ENCODE measurements at places on chromosomes 2 and 18.

DNA sequence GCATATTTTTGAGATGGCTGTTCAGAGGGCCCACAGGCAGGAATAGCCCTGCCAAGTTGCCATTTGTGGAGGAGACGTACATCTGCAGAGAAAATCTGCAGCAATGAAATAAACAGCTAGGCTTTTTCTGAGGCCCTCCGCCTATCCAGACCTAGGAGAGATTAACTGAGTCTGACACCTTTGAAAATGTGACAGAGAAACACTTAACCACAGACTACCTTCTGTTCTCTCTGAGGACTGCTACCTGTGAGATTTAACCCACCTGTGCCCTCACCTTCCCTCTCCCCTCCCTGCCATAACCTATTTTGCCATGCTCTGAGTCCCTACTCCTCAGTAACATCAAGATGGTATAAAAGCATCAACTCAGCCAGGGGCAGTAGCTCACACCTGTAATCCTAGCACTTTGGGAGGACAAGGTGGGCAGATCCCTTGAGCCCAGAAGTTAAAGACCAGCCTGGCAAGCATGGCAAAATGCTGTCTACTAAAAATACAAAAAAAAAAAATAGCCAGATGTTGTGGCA lies 160.3 kb downstream of the TGIF1 start:
- DNase-seq = no peak

- no peak for DNase-seq
Observed at GRCh38 chr2:178895171-178895570, 87.9 kb upstream of the TTN start.

DNA sequence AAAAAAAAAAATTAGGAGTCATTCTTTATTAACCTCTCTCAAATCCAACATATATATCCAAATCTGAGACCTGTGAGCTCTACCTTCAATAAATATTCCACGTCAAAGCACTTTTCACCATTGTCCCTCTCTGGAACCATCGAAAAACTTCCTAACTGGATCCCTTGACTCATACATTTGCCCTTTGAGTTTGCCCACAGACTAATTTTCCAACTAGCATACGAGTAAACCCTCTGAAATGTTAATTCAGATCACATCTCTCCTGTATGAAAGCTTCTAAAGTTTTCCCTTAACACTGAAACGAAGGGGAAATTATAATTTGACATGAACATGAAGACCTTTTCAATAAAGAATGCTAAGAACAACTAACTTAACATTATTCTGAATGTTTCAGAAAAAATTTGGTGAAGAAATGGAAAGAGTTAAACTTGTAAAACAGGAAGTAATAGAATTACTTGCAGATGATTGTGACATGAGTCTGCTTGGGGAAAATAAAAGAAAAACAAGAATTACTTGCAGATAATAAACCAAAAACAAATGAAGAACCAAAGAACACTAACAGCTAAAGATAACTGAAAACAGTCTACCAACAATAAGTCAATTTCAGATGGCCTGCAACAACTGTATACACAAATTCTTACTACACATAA lies 110.6 kb downstream of the C2orf74 start:
- DNase-seq = no peak

GRCh38 chr2:120791962-120792297 lies 56.3 kb downstream of the GLI2 start:
- no peak for DNase-seq

DNA sequence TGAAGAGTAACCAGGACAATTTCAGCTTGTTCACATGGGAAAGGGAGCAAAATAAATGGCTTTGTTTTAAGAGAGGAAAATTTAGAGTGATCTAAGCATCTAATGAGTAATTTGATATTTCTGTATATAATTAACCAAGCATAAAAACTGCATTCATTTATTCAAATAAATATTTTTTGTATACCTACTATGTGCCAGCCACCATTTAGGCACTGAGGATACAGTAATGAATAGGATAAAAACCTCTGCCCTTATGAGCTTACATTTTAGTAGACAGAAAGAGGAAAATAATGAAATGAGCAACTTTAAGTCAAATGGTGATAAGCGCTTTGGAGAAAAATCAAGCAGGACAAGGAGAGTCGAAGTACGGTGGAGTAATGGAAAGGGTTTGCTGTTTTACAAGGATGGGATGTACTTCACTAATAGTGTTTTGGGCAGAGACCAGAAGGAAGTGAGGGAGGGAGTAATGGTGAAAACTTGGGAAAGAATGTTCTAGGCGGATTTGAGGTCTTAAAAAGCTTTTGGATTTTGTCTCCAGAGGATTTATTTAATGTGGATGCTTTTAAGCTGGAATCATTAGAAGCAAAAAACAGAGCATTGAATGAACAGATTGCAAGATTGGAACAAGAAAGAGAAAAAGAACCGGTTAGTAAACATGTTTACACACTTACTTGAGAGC lies 17.4 kb downstream of the NDC80 start:
- no peak for DNase-seq

DNA sequence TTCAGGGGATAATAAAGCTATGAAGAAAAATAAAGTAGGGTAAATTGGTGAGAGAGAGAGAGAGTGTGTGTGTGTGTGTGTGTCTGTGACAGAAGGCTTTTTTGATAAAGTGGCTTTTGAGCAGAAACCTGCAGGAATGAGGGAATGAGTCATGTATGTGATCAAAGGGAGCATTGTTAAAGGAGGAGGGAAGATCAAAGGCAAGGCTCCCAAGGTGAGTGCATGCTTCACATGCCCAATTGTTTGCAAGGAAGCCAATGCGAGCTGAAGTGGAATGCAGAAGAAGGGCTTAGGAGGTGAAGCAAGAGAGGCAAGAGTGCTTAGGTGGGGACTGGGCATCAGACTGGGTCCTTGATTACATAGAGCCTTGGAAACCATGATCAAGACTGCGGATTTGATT lies 96.8 kb downstream of the DNAH6 start:
- no peak for DNase-seq

DNA sequence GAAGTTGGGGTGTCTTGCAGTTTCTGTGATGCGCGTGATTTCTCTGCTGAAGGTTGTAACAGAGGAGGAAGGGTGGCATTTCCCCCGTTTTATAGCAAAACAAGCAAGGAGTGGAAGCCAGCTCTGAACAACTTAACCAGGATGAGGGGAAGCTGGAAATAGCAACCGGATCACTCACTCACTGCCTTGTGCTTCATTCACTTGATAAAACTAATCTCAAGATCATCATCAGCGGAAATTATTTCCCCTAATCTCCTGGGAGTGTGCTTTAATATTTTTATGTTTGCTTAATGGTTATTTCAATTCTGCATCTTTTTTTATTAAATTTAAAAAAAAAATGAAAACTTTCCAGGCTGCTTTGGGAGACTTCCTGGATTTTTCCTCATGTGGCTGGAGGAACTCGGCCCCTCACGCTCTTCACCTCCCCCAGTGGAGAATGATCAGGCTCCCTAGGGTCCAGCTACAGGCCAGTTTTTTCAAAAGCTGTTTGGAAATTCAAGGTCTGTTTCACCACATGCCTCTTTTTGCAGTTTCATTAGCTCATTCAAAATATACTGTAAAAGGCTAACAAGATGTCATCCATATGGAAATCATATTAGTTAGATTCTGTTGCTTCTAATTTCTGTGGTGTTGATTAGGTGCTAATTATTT lies 31.7 kb downstream of the CABLES1 start:
- no peak for DNase-seq

GRCh38 chr18:75517286-75517685 lies 89.8 kb upstream of the SMIM21 start:
- no peak for DNase-seq

- no peak for DNase-seq
Observed at GRCh38 chr2:165655661-165656060, 138.4 kb downstream of the GALNT3 start.

DNA sequence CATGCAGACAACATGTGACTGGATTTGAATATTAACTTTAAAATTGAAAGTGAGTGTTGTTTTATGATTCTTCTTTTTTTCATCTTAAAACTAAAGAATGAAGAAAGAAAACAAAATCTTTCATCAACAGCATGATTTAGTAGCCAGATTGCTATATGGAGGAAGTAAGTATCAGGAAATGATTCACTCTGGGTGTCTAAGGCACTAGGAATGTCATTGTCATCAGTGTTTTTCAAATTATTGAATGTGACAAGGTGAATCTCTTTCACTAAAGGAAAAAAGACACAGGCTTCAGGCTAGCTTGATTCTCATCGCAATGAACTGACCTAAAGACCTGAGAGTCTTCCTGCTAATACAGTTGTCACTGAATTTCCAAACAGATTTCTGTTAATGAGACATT lies 430.1 kb downstream of the FBXO15 start:
- DNase-seq = no peak

DNA sequence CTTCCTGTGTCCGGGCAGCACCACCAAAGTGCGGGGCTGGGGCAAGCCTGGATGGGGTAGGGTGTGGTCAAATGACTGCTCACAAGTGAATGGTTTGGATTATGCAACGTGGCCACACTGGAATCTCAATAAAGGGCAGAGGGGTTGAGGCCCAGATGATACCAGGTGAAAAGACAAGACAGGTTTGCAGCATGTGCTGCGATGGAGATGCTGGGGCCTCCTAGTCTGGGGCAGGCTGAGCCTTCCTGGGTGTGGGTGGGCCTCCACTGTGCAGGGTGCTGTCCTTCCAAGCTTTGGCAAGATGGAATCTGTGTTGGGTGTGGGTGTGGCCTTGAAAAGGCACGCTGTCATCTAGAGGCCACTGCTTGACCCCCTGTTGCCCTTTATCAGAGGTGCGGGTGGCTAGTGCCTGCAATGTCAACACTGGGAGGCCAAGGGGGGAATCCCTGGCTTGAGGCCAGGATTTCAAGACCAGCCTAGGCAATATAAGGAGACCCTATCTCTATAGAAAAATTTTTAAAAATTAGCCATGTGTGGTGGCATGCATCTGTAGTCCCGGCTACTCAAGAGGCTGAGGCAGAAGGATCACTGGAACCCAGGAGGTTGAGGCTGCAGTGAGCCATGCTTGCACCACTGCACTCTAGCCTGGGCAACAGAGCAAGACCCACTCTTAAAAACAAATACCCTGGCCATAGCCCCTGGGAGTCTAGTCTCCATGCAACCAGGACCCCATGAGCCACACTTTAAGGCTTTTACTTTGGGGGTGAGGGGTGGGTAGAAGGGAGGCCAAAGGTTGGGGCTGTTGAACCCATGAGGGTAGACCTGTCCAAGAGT lies 13.8 kb downstream of the RRM2 start:
- no peak for DNase-seq

- no peak for DNase-seq
Observed at GRCh38 chr2:51265539-51265938, 233.6 kb upstream of the NRXN1 start.

- DNase-seq = no peak
Observed at GRCh38 chr18:55763805-55764204, 175.8 kb upstream of the TCF4 start.

DNA sequence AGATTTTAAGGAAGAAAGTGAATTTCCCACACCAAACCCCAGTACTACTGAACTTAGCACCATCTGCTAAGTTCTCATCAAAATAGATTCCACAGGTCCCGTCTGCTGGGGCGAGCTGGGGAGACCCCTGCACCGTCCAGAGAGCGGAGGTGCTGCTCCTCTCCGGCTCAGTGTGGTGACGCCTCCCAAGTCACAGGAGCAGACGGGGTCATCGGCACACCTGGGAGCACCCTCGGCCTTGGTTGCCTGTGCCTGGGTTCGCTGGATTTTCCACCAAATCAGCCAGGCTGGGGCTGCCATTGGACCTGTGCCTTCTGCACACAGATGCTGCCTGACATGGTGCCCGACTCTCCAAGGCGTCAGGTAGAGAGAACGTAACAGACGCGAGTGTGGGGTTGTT lies 141.3 kb downstream of the PXDN start:
- no peak for DNase-seq

- no peak for DNase-seq
Observed at GRCh38 chr18:48719974-48720654, 181.3 kb downstream of the CTIF start.

GRCh38 chr18:14921031-14921430 lies 173.1 kb downstream of the ANKRD30B start:
- DNase-seq = no peak

- DNase-seq = no peak
Observed at GRCh38 chr2:72104821-72105588, 42.7 kb downstream of the CYP26B1 start.

DNA sequence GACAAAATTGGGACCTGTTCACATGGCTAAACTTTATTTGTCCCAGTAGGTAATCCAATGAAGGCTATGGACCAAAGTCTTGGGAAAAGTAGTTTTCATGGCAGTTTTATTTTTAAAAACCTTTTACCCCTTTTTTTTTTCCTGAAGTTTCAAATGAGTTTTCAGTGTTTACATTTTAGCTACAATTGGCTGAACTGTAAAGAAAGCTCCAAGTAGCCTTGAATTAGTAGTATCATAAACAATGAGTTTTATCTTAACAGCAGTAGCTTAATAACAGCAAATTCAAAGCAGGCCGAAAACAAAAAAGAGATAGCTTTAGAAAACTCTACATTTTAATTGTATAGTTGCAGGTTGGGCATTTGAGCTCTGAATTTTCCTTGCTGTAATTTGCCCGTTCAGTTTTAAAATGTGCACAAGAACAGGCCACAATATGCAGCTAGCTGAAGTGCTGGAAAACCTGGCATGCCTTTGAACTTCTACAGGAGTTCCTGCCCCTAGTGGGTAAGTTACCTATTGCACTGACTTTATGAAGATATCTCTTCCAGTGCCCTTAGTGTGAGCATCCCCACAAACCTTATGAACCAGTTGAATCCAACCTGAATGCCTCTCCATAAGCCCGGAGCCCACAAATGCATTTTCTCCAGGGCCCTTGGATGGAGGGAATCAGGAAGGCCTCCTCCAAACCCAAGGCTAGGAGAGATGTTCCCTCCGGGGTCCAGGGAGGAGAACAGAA lies 106.7 kb downstream of the XRCC5 start:
- no peak for DNase-seq

GRCh38 chr2:38610851-38611801 lies 8.4 kb upstream of the HNRNPLL start:
- no peak for DNase-seq

DNA sequence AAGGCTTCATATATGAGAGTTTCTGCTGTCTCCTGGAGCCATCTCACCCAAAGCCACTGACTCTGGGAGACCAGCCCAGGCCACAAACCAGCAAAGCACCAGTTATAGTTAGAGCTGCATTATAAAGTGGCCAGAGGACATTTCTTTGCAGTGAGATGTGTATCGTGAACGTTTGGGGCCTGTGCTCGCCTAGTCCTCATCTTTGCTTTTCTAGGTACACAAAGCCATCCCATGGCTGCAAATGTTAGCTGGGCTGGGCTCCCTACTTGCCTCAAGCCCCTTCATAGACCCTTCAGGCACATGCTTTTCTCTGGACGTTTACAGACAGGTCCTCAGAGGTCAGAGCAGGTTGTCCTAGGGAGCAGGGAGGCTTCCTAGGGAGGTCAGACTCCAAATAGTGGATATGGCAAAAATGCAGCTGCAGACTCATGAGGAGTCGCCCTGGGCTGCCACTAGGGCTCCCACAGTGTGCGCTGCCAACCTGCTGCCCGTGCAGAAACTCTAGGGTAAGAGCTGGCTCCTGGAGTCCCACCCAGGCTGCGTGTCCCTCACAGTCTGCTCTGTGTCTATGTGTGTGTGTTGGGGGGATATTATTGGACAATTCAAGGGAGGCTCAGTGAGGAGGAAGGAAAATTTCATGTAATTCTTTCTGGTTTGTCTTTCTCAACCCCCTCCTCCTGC lies 141.0 kb downstream of the RPIA start:
- peak; percentile 67 for DNase-seq

All from femur (tissue), 1 donor.